HS-5 (cell line): ENCODE measurements at places on chromosomes 3 and 15.

GRCh38 chr3:62187022-62187431, 186.3 kb downstream of the FEZF2 start:
- DNase-seq: no peak

GRCh38 chr3:32495609-32496008, 7.0 kb downstream of the CMTM6 start:
- no peak for DNase-seq

DNA sequence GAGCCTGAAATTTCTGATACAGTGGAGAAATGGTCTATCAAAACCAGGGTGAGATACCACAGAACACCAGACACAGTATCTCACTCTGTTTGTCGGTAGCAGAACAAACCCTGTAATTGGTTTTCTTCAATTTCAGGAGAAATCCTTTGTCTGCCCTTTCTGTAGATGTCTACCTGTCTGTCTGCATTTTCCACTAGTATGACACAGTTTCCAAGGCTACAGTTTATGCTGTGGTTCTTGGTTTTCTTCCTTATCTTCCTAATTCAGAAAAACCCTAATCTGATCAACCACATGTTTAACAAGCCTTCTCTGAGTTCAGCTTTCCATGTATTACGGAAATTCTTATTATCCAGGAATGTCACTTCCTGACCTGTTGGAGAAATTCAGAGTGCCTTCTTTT, 70.8 kb downstream of the SCN11A start:
- DNase-seq: no peak

- no peak for DNase-seq
Measured at GRCh38 chr3:150022381-150023238, 51.9 kb upstream of the PFN2 start.
